Large intestine (tissue), 12 donors: ENCODE measurements at places on chromosomes 4 and X. TPM values are rescaled to one million over a fixed set of nuclear protein-coding genes. Genes with fewer than 3 reads are reported as not detected.
A peak's percentile ranks its signal among the peaks of the same experiment; 100 is the strongest.

Gene ODAPH
- not detected for polyA plus RNA-seq

Gene PPP1R2C
- polyA plus RNA-seq = not detected

Gene HSFX1
- 3.1 TPM for polyA plus RNA-seq

Gene SLC6A14
- 1.1 TPM for polyA plus RNA-seq

Gene GRK4
- polyA plus RNA-seq = 5.5 TPM

Gene FATE1
- 0.09 TPM for polyA plus RNA-seq

Gene MAGEB1
- polyA plus RNA-seq = not detected

Gene GPR119
- 0.61 TPM for polyA plus RNA-seq

DNA sequence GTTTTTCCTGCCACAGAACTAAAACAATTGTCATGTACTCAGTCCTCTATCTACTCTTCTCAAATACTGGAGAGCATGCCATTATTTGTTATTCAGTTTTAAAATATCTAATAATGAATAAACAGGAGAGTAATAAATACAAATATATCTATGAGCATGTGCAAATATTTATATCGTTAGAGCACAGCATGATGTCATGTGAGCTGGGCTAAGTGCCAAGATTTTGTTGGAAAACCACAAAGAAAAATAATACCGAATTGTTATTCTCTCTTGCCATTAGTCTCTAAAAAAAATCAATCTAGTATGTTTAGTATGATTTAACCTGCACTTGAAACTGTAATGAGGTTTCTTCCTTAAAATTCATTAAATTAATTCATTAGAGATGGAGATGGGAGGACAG is 97.3 kb downstream of the DDX60 start:
- H3K27me3 ChIP-seq = no peaks in the 10 kb centered on the region
- DNase-seq = no peak
- H3K27ac ChIP-seq = no peak overlapping the region
- H3K36me3 ChIP-seq = peaks cover 23% of the 10 kb centered on the region
- no peaks in the 10 kb centered on the region for H3K4me1 ChIP-seq

DNA sequence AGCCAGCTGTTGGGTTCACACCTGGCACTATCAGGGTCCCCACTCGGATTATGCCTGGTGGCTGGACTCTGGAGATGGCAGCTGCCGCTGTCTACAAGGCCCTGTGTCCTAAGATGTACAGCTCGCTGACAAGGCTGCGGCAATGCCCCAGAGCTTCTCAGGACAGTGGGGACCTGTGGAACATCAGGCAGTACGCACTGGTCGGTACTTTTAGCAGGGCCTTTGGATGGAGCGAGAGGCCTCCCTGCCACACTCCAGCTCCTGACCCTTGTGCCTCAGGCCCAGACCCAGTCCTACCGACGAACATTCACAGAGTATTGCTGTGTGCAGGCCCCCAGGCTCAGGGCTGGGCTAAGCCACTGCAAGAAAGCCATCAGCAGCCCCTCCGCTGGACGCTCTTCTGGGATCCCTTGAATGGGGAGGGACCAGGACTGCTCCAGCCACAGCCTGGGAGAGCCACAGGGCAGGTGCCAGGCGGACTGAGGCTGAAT is 45.7 kb upstream of the HMX1 start:
- H3K27ac ChIP-seq = no peak overlapping the region
- H3K4me1 ChIP-seq = no peaks in the 10 kb centered on the region

GRCh38 chr4:101357751-101358150 is 10.4 kb upstream of the PPP3CA start:
- H3K4me3 ChIP-seq = no peak overlapping the region
- no peaks in the 10 kb centered on the region for H3K36me3 ChIP-seq
- no peak overlapping the region for H3K27ac ChIP-seq

GRCh38 chr4:102612210-102612609 is 111.1 kb downstream of the NFKB1 start:
- peaks cover 85% of the 10 kb centered on the region for H3K36me3 ChIP-seq
- H3K27me3 ChIP-seq = no peaks in the 10 kb centered on the region

GRCh38 chr4:151833174-151833573 is 72.4 kb upstream of the GATB start:
- H3K4me1 ChIP-seq = no peaks in the 10 kb centered on the region
- no peaks in the 10 kb centered on the region for H3K36me3 ChIP-seq
- no peak overlapping the region for H3K4me3 ChIP-seq
- H3K27ac ChIP-seq = no peak overlapping the region
- H3K27me3 ChIP-seq = no peaks in the 10 kb centered on the region

- H3K27ac ChIP-seq = no peak overlapping the region
- H3K27me3 ChIP-seq = no peaks in the 10 kb centered on the region
- no peak for DNase-seq
- H3K4me3 ChIP-seq = no peak overlapping the region
- H3K36me3 ChIP-seq = no peaks in the 10 kb centered on the region
- peaks cover 10% of the 10 kb centered on the region for H3K4me1 ChIP-seq
Measured at GRCh38 chrX:68492583-68492982, 6.3 kb upstream of the YIPF6 start.

DNA sequence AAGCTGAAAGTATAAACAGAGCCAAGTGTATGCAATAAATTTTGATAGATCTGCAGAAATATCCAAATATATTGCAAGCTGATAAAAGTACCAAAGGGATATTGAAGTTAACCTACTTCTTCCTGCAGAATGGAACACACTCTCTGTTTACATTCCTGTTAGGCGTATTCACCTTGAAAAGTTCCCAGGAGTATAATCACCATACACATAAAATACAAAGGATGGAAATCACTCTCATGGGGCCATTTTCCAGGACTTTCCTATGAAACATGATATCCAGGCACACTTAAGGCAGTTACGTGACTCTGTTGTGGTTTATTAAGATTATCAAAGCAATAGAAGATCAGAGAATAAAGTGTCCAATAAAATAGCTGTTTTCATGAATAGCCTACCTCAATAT is 1142.3 kb downstream of the NLGN4X start:
- no peaks in the 10 kb centered on the region for H3K4me1 ChIP-seq
- DNase-seq = no peak
- H3K27ac ChIP-seq = no peak overlapping the region
- H3K36me3 ChIP-seq = no peaks in the 10 kb centered on the region
- H3K4me3 ChIP-seq = no peak overlapping the region
- H3K27me3 ChIP-seq = no peaks in the 10 kb centered on the region

DNA sequence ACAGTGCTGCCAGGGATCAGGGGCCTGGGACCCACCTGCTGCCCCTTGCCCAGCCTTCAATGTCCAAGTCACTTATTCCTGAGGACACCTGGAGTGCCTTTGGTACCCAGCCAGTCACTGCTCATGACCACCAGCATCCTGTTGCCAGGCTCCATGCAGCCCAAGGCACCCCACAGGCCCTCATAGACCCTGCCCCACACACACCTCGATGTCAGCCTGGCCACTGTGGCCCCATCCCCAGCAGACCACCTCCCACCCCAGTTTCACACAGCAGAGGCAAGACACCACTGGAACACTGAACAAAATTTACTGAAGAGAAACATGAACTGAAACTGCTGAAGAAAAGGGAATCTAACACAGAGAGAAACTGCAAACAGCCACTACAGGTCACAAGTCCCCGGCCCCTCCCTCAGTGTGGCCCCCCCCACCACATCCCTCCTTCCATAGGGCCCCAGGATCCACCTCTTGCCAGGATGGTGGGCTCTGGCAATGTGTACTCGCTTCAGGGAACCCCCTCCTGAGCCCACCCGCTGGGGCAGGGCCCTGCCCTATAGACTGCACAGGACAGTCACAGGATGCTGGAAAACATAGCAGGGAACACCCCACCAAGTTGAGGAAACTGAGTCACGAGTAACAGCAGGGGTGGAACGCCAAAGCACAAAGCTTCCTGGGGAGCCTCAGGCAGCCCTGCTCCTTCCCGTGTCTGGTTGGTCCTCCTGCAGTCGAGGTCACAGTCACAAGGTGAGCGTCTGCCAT is 5.2 kb downstream of the PNMA5 start:
- no peaks in the 10 kb centered on the region for H3K27me3 ChIP-seq
- no peak overlapping the region for H3K27ac ChIP-seq
- no peaks in the 10 kb centered on the region for H3K36me3 ChIP-seq

DNA sequence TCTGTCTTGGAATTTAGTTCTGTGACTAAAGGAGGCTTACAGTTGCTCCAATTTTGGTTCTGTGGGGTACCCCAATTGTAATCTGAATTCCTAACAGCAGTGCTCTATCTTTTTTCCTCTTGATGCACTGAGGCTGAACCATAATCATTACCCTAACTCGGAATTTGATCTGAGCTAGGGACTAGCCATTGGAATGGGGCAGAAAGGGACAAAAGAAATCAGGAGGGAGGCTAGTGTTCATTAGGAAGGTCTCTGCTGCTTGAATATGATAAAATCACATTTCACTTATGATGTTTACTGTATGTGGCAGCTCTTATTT is 2.7 kb downstream of the KLF3 start:
- no peak for DNase-seq
- H3K27me3 ChIP-seq = no peaks in the 10 kb centered on the region
- peaks cover 9% of the 10 kb centered on the region for H3K36me3 ChIP-seq
- peak overlapping the region; percentile 92 for H3K4me3 ChIP-seq

GRCh38 chrX:101958139-101958538 is 26.3 kb upstream of the ZMAT1 start:
- no peaks in the 10 kb centered on the region for H3K36me3 ChIP-seq
- H3K27ac ChIP-seq = no peak overlapping the region

- H3K4me1 ChIP-seq = no peaks in the 10 kb centered on the region
- H3K36me3 ChIP-seq = no peaks in the 10 kb centered on the region
- no peak overlapping the region for H3K4me3 ChIP-seq
- no peaks in the 10 kb centered on the region for H3K27me3 ChIP-seq
- DNase-seq = no peak
Measured at GRCh38 chrX:4094926-4095325, 381.5 kb upstream of the PRKX start.

DNA sequence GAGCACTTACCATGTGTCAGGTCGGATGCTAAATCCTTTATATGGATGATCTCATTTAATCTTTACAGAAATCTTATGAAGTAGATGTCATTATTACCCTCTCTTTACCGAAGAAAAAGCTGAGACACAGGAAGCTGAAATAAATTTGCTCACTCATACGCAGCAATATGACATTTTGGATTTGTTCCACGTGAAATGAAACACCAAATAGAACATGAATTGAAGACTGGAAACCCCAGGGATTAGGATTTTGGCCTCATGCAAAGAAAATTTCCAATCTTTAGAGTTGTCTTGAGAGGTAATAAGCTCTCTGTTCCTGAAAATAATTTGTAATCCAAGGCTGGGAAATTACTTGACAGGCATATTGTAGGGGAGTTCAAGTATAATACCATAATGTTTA is 354.4 kb upstream of the CLNK start:
- no peaks in the 10 kb centered on the region for H3K36me3 ChIP-seq
- no peak for DNase-seq
- no peaks in the 10 kb centered on the region for H3K4me1 ChIP-seq
- H3K27ac ChIP-seq = no peak overlapping the region
- no peak overlapping the region for H3K4me3 ChIP-seq
- H3K27me3 ChIP-seq = no peaks in the 10 kb centered on the region

- H3K4me3 ChIP-seq = no peak overlapping the region
- H3K4me1 ChIP-seq = no peaks in the 10 kb centered on the region
- no peak for DNase-seq
- no peak overlapping the region for H3K27ac ChIP-seq
- no peaks in the 10 kb centered on the region for H3K36me3 ChIP-seq
Measured at GRCh38 chr4:125388613-125389012, 73.9 kb downstream of the FAT4 start.

DNA sequence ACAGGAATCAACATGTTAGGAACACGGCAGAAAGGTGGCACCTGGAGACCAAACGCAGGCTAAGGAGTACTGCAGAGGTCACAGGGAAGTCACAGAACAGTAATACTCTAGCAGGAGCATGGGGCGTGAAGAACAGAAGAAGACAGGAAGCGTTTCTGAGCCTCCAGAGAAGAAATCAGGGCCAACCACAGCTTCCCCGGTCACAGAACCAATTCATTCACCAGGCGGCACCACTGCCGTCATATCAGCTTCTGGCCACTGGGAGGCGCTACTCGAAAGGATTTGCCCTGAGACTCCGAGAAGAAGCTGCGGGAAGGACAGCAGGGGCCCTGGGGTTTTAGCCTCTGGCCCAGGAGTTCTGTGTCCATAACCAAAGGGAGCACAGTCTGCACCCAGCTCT is 78.0 kb upstream of the DRD5 start:
- H3K36me3 ChIP-seq = no peaks in the 10 kb centered on the region
- H3K27me3 ChIP-seq = no peaks in the 10 kb centered on the region
- H3K27ac ChIP-seq = no peak overlapping the region

GRCh38 chr4:74805601-74806000 is 11.3 kb upstream of the BTC start:
- H3K27ac ChIP-seq = no peak overlapping the region
- DNase-seq = no peak
- H3K4me3 ChIP-seq = no peak overlapping the region
- no peaks in the 10 kb centered on the region for H3K27me3 ChIP-seq

GRCh38 chr4:41013746-41014145 is 200.6 kb downstream of the APBB2 start:
- no peaks in the 10 kb centered on the region for H3K4me1 ChIP-seq
- H3K4me3 ChIP-seq = no peak overlapping the region
- H3K36me3 ChIP-seq = peaks cover 3% of the 10 kb centered on the region
- H3K27me3 ChIP-seq = no peaks in the 10 kb centered on the region
- no peak for DNase-seq

GRCh38 chrX:107454302-107454701 is 4.8 kb downstream of the FRMPD3 start:
- H3K27me3 ChIP-seq = peaks cover 36% of the 10 kb centered on the region
- DNase-seq = no peak
- H3K27ac ChIP-seq = no peak overlapping the region
- no peaks in the 10 kb centered on the region for H3K36me3 ChIP-seq
- no peaks in the 10 kb centered on the region for H3K4me1 ChIP-seq
